ENCODE measurements at places on chromosomes 2 and 18.

DNA sequence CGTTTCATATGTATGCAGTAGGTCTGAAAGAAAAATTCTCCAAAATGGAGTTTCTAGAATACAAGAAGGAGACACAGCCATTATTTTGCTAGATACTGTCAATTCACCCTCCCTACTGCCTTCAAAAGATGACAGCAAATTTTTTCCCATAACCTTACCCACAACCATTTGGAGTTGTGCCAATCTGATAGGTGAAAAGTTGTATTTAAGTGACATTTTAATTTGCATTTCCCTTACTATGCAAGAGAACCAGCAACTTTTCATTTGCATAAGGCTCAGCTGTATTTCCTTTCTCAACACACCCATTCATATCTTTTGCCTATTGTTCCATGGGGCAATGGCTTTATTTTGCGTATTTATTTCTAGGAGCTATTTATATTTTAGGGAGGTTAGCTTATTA, 31.4 kb upstream of the IL18RAP start:
- DNase-seq, result no peak

DNA sequence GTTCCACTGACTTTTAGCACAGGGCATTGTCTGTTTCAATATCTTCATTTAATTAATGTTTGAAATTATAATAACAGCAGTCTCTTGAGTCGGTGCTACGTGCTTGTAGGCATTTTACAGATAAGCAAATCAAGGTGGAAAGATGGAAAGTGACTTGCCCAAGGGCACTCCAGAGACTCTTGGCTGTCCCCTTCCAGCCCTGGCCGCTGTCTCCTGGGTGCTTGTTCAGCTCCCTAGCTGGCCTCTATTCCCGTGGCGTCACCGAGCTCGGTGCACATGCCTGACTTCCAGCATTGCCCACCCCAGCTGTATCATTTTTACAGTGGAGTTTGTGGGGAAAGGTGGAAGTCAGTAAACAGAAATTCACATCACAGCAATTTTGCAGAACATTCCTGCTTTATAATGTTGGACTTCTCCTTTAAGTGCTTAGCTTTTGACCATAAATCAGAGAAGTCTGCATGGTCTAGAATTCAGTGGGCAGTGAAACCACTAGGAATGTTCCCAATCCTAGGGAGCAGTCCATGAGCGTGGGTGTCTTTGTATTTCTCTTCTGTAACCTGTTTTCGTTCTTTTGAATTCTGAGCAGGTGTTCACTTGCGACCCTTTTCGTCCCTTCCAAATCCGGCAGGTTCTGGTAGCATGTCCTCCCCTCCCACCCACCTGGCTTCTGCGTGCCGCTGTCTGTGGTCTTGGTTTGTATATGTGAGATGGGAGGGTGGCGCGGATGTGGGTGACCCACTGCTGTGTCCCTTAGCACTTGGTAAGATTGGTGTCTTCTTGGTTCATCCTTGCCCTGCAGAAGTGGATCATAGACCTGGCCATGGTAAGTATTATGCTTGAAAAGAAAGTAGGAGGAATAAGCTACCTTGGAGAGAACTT, 8.4 kb downstream of the SLC66A3 start:
- DNase-seq, result no peak

DNA sequence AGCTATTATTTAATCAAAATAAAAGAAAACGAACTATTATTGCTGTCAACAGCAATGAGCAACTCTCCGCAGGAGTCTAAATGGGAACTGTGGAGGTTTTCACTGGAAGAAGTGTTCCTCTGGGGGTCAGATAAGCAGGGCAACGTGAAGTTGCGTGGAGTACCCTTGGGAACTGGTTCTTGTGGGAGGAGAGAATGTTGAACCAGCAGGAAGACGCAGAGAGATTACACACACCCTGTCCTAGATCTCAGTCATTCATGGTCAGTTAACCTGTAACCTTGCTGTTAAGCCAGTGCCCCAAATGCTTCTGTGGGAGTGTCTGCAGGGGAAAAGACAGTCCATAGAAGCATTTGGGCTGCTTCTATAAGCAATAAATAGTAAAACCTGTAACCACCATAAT, 20.4 kb upstream of the CABLES1 start:
- DNase-seq, result no peak

- DNase-seq, result no peak
Observed at GRCh38 chr18:11119959-11120587, 29.3 kb downstream of the PIEZO2 start.

GRCh38 chr18:13026583-13027270, 35.6 kb downstream of the CEP192 start:
- DNase-seq, result no peak

All from nucleus accumbens (tissue), 56 donors.